ENCODE measurements at places on chromosomes 16 and 17.

DNA sequence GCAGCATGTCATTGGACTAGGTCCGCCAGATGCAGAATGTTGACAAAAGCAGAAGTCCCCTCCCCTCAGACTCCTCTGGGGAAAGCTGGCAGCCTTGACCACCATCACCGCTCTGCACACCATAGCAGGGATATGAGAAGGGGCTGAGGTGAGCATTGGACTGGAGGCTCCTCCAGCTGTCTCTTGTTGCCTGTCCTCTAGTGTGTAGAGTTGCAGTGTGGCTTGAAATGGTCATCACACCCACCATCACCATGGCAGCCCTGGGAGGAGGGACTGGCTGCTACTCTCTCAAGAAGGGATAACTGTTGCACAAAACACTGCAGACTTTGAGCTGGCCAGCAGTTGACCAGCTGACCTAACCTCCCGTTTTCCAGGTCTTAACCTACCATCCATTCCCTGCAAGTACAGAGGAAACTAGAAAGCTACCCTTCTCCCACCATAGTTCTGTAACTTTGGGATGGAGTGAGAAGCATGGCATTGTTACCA, 38.3 kb downstream of the HLF start:
- DNase-seq: no peak

DNA sequence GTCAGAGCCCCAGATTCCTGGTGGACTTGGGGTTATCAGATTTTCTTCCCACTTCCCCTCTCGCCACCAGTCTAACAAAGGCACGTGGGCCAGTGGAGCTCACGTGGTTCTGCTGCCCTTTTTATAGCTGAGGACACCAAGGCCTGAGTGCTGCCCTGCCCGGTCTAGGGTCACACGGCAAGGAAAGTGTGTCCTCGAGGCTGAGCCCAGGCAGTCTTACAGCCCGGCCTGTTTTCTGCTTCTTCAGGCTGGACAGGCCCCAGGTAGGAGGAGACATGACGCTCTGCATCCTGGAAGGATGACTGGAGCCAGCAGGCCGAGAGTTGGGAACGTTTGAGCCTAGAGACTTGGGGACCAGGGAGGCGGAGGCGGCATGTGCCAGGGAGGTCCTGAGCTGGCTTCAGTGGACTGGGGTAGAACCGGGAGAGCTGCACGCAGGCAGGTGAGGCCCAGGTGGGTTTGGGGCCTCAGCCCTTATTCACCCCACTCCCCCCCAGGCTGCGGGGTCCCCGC, 3.5 kb downstream of the CTRB1 start:
- peak; percentile 50 for DNase-seq

DNA sequence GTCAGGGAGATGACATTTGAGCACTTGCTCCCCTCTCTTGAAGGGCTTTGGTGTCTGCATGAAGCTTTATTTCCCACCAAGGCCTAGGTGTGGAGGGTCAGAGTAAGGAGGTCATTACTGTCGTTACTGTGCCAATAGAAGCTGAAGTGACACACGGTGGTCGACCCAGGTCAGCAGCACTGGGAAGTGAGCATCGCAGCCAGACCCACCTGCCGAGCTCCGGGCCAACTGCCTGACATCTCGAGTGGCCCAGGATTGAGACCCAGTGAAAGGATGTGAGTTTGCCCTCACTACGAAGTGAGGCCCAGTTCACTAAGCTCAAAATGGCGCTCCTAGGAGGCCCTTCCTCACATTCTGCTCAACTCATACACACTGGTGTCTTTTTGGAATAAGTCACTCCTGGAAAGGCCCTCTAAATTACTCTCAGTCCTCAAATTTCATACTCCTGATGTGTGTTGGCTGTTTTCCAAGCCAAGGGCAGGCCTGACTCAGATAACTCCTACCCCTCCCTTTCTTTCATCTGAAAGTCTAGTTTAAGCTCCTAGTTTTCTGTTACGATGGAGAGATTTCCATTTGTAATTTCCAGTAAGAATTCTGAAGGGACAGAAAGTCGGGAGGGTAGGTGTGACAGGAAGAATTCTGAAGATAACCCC, 200.4 kb downstream of the LGALS9B start:
- peak; percentile 80 for DNase-seq

DNA sequence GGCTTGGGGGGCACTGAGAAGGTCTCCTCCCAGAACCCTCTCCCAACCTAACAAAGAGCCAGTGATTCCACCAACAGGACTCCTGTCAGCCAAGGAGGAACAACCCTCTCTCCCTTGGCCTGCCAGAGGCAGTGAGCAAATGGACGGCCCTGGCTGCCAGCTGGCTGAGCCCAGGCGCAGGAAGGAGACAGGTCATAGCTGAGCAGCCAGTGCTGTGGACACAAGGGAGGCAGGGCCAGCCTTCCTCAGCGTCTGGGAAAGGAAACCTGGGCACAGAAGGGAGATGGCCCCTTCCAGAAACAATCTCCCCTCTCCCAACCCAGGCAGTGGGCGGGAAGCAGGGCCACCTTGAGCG, 2.1 kb downstream of the MPO start:
- DNase-seq: no peak

- DNase-seq: peak; percentile 88
Observed at GRCh38 chr17:57988301-57989250, 522 bp upstream of the VEZF1 start.

DNA sequence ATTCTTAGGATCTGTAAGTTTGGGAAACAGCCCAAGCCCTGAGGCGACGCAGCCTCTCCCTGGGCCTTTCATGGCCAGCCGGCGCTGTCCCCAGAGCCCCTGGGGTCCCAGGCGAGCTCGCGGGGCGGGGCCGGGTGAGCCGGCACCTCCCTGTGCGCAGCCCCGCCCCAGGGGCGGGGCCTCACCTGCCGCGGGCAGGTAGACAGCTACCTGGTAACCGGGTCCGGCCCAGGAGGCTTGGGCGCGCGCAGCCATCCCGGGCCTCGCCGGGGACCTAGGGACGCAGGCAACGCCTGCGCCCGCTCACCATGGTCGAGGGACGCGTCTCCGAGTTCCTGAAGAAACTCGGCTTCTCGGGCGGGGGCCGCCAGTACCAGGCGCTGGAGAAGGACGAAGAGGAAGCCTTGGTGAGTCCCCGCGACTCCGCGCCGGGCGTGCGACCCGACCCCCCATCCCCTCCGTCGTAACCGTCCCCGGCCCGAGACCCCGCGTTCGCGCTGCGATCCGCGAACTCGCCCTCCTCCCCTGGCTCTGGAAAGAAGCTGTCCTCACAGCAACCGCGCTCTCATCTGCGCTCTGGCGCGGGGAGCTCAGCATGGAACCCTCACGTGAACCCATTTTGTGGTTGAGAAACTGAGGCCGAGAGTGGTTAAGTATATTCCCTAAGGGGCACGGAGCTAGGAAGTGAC, at the start of gene ATP2C2:
TSS of gene ATP2C2 (plus strand) at position 231 of the 689 bp plus-strand sequence. CDS start at position 309, 78 bp downstream.
- DNase-seq: no peak

DNA sequence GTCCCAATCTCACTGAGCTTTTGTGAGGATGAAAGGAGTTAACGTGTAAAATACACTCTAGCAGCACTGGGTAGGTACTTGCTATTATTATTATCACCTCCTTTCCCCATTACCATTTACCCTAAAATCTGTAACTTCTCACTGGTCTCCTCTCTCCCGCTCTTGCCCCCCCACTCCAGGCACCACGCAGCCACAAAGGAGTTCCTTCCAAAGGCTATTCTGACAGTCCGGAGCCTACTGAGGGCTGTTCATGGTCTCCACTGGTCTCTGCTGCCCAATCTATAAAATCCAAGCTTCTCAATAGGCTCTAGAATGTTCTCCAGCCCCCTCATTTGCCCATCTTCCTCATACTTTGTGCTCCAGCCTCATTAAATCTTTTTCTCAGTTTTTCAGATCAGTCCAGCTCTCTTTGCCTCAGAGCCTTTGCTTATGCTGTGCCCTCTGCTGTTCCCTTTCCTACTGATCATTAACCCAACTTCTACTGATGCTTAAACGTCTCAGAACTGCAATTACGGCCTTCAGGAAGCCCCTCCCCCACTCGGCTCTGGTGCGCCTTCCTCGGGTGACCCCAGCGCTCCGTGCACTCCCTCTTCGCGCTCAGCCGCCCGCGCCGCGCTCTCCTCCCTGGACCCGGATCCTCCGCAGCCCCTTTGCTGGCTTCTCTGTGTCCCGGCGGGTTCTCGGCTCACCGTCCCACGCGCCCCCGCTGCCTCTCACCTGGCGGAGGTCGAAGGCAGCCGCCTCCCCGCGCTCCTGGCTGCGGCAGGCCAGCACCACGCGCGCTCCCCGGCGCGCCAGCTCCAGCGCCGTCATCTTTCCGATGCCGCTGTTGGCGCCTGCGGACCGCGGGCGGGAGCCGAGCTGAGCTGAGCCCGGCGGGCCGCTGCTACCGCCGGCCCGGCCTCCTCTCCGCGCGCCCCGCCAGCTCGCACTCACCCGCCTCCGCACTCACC, 737 bp downstream of the DHRS13 start:
- DNase-seq: peak; percentile 54

- no peak for DNase-seq
Observed at GRCh38 chr16:68992521-68992920, 112.9 kb upstream of the HAS3 start.

DNA sequence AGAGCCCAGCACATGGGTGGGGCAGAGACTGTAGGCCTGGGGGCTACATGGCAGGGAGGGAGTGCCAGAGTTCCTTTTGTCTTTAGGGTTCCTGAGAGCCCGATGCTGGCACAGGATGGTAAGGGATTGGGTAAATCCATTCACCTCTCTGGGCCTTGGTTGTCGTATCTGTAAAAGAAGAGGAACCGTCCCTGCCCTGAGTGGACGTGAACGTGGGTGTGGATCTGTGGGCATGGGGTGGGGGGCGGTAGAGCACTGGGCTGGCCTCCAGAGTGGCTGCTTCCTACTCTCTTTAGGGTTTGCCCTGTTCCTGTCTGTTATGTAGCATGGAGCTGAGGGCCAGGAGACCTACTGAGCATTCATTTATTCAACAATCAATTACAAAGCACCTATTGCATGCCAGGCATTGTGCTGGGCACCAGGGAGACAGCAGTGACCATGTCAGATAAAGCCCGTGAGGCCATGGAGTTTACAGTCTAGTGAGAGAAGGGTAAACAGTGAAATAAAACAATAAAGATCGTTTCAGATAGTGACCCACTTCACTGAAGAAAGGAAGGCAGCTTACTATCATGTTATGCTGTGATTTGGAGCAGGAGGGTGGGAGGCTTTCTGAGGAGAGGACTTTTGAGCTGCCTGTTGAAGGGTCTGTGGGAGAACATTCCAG, 13.1 kb upstream of the TCAP start:
- no peak for DNase-seq
